Ammon's horn (tissue), 1 donor: ENCODE measurements at places on chromosomes 2 and 18.

DNA sequence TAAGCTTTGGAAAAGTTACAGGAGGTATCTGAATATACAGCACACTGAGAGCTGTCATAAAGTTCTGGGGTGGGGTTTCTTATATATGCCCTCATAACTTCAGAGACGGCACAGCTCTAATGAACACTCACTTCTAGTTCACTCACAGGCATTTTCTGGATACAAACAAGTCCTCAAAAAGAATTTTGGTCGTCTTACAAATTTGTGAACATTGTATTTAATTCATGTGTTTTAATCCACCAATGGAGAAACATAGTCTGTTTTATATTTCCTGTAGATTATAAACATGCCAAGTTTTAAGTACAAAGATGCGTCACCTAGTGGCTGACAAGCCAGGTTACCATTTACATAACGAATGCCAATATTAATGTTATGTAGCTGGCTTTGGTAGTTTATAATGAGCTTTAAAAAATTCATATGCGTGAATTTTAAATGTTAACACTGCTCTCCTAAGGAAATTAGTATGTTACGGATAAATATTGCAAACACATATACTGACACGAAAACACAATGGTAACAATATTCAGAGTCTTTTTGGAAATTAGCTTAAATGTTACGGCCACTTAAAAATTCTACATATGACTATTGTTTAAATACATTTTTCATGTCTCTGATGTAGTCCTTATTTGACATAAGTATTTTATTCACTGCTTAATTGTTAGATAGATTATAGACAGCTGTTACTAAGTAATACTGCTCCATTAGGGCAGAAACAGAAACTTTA, 2.5 kb downstream of the COL3A1 start:
- DNase-seq: no peak

GRCh38 chr2:43171789-43172188, 54.6 kb downstream of the ZFP36L2 start:
- DNase-seq: peak; percentile 60

GRCh38 chr2:13604951-13605661, 888.4 kb downstream of the TRIB2 start:
- no peak for DNase-seq

- DNase-seq: peak; percentile 48
Observed at GRCh38 chr2:187994464-187995331, 297.0 kb upstream of the GULP1 start.

DNA sequence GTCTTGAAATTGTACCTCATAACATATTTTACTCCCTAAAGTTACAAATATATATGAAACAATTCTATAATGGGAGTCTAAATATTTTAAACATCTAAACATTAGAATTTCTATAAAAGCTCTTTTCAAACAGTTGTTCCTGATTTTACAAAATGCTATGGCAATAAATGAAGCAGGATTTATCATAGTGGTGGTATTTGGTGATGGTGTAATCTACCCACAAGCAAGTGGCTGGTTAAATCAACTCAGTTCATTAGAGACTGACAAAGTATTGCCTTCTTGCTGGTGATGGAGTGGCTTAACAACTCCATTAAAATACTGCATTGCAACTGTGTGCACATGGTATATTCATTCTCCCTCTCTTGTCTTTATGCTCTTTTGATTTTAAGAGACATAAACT, 138.9 kb downstream of the PMAIP1 start:
- no peak for DNase-seq

DNA sequence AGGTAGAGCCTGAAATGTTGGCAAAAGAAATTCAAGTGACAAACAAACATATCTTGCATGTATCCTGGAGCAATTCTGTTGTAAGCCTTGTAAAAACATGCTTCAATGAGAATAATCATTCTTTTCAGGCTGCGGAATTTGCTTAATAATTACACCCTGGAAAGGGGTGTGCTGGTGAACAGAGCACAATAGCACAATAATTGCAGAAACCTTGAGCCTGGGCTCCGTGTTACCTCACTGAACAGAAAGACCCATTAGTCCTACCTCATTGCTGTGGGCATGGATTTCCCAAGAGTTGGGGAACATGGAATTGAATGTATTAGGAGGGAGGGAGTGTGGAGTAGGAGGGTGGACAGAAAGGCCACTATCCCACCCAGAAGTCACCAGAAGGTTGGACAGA, 168.0 kb upstream of the ALKAL2 start:
- no peak for DNase-seq
